Amygdala (tissue), 56 donors: ENCODE measurements at places on chromosomes 5 and 9.
A peak's percentile ranks its signal among the peaks of the same experiment; 100 is the strongest.

GRCh38 chr5:135602882-135603721 is 24.3 kb upstream of the CXCL14 start:
- DNase-seq: no peak

DNA sequence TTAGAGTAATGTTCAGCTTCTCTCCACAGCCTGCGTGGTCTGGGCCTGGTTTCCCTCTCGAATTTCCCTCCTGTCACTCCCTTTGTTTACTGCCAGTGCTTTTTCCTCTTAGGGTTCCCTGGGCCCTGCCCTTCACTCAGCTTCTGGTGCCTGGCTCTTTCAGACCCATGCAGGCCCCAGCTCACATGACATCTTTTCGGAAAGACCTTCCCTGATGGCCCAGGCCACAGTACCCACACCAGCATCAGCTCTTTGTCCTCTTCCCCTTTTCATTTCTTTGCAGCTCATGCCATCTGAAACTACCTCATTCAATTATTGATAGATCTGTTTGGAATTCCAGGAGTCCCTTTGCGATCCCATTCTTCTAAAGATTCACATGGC is 68.1 kb upstream of the ABL1 start:
- DNase-seq: no peak

GRCh38 chr5:96626956-96627355 is 35.2 kb upstream of the CAST start:
- DNase-seq: no peak

DNA sequence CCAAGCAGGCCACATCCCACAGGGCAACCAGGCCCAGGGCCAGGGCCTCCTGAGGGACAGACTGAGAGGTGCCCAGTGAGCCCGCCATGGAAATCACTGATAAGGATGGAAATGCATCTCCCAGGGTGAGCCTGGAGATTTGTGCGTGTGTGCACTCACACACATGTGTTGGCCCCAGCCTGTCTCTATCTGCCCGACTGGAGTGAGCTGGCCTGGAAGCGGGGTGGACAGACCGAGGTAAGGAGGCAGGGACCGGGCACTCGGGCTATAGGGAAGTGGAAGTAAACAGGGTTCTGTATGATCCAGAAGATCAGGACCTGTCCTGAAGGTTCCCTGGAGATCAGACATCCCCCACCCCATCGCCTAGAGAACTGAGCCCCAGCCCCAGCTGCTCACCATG is 17.4 kb downstream of the GFI1B start:
- DNase-seq: no peak

DNA sequence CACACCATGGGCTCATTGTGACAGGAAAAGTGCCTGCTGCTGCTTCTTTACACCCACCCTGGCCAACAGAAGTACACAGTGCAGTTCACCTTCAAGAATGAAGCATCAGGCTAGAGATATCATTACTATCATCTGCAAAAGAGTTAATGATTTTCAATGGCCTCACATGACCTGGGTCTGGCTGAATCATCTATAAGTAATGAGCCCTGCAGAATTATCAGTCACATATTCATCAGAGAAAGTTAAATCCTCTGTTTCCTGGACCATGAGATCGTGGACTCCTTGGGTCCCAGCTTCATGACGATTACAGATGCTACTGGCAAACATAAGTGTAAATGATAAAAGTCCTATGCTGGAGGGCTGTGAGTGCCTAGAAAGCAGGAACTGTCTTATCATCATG is 8.3 kb downstream of the BAG1 start:
- DNase-seq: no peak

DNA sequence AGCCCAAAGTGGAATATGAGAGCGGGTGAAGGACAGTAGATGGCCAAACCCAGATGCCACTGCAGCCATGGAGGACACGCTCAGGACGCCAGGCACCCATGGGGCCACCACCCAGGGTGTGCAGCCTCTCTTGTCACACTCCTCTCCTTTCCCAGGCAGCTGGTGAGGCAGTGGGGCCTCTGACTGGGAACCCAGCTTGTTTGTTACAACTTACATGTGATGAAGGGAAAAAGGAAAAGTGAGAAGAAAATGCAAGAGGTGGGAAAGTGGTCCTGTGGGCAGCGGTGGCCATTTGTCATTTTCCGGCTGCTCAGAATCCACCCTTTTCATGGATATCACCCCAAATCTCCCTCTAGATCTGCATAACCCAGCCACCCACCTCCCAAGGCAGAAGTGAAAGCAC is 62.7 kb upstream of the UNC5A start:
- DNase-seq: no peak

DNA sequence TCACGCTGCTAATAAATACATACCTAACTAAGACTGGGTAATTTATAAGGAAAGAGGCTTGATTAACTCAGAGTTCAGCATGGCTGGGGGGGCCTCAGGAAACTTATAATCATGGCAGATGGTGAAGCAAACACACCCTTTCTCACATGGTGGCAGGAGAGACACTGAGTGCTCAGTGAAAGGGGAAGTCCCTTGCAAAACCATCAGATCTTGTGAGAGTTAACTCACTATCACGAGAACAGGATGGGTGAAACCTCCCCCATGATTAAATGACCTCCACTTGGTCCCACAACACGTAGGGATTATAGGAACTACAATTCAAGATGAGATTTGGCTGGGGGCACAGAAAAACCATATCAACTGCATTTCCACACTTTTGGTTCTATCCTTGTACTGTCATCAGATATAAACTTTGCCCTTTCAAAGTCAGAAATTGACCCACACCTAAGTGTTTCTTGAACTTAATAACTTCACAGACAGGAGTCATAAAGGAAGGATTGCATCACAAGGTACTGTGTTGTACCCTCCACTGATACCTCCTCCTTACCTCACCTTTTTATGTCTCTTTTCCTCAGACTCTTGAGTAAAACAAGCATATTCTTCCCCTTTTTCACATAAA is 319.1 kb upstream of the PIK3R1 start:
- no peak for DNase-seq

DNA sequence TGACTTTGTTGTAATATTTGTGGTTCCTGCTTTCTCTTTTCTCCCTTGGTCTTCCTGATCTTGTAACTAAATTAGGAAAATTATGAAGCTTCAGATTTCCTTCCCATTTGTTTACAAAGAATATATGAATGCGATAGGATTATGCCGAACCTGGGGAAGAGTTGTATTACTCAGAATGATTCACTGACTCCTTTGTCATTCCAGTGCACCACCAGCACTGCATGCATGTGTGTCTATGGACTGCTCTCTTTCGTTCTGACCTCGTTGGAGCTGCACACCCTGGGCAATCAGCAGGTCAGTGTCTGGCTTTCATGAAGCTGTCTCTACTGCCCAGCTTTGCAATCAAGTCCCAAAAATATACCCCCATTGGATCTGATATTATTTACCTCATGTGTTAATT is 25.5 kb downstream of the NUP188 start:
- DNase-seq: no peak

DNA sequence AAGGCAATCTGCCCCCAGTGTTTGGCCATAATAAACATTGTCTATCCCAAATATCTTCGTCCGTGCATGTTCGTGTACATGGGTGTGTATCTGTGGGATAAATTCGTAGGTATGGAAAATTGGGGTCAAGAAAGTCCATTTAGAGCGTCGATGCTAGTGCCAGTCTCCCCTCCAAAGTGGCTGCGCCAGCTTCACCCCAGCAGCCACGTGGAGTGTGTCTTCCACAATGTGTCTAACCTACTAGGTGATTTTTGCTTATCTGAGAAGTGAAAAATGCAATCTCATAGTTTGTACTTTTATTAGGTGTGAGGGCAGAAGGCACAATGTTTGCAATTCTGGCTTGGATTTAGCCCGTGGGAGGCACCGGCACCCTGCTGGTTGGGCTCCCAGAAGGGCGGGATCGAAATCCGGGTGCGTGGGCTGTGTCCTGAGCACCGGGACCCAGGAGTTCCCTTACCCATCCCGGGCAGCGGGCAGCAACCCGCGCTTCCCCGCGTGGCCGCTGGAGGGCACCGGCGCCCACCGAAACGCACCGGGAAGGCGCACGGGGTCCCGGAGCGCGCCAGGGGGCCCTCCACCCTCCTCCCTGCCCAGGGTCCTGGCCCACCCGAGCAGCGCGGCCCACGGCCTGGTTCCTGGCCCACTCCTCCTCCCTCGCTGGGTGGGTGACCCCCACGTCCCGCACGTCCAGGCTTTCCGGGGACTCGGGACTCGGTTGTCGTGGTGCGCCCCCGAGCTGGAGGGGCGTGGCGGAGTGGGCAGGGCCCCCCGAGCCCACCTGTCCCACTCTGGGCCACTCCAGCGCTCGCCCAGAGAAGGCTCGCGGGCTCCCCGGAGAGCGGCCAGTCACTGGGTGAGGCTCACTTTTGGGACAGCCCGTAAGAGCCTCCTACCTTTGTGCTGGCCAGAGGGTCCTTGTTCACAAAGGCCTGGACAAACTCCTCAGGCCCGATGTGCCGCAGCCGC is 55.4 kb upstream of the RNF130 start:
- DNase-seq: peak; percentile 70

DNA sequence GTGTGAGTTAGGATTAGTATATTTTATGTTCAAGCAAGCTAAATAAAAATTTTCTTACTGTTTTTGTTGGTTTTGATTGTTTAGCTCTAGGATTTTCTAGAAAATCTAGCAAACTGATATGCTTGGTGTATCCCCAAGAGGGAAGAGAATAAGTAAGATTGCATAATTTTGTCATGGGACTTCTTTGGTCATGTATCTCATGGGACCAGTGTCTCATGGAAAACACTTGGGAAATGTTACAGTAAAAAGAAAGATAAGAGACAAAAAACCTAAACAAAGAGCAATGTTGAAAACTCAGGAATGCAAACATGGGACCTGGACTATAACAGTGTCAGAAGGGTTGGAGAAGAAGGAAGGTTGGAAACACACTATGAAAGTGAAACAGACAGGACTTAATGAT is 119.4 kb downstream of the TLR4 start:
- DNase-seq: no peak

GRCh38 chr5:110386782-110387181 is 339.7 kb downstream of the TMEM232 start:
- peak; percentile 36 for DNase-seq

DNA sequence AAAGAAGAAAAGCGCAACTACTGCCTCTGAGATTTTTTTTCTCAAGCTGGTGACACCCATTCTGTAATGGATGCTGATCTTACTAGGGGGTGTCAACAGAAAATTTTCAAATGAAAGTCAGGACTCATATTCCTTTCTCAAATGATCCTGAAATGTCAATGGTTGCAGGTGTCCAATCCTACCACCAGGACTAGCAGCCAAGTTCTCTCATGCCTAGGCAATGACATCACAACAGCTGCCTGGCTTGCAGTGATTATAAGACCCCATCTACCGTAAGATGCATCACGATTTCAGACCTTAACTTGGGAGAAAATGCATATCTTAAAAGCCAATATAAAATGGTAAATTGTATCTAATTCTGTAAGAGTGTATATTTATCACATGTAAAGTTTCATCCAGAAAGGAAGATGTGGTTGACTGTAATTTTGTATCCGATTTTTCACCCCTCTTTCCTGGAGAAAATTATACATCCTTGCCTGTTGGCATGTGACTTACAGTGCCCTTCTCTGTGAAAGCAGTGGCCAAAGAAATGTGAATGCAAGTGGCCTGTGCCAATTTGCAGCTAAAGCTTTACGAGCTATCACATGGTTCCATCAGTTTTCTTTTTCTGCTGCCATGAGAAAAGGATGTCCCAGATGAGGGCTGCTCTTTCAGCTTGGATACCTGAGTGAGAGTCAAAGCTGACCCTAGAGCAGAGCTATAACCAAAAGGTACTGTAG is 104.4 kb downstream of the DENND1A start:
- no peak for DNase-seq

GRCh38 chr9:127567035-127567729 is 44.9 kb upstream of the STXBP1 start:
- no peak for DNase-seq

GRCh38 chr9:3490957-3491356 is 34.8 kb downstream of the RFX3 start:
- DNase-seq: no peak
